ENCODE measurements at places on chromosomes 5 and 9. TPM values are rescaled to one million over a fixed set of nuclear protein-coding genes. Genes with fewer than 3 reads are reported as not detected.

The SPINK4 gene
- total RNA-seq = not detected

The SEMA5A gene
- 29.3 TPM for total RNA-seq

The TAF11L11 gene
- total RNA-seq = not detected

The RAB3C gene
- total RNA-seq = 0.30 TPM

The SARDH gene
- 3.4 TPM for total RNA-seq

The PFN3 gene
- total RNA-seq = not detected

The UBAP1 gene
- 47.0 TPM for total RNA-seq

The IZUMO3 gene
- total RNA-seq = not detected
